ENCODE measurements at places on chromosomes 7 and 10.

- no peak for DNase-seq
Observed at GRCh38 chr7:1447551-1448244, 11.6 kb downstream of the MICALL2 start.

DNA sequence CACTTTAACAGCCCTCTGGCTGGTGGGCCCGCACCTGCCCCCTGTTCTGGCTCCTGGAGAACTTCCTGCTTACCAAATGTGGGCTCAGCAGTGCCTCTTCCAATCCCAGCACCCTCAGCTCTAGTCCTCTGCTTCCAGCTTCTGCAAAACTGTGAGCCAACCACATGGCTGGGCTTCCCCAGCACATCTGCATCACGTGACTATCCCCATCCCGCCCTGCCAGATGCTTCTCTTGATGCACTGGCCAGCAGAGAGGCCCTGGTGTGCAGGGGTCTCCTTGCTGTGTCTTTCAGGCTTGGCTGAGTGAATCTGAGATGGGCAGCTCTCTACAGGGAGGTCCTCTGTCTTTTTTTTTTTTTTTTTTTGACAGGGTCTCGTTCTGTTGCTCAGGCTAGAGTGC lies 43.8 kb upstream of the DMBT1 start:
- no peak for DNase-seq

GRCh38 chr7:32942415-32943251 lies 14.6 kb upstream of the FKBP9 start:
- peak; percentile 56 for DNase-seq

GRCh38 chr10:88245974-88246511 lies 337.1 kb downstream of the RNLS start:
- no peak for DNase-seq

GRCh38 chr7:35487841-35488240 lies 207.1 kb downstream of the HERPUD2 start:
- DNase-seq: no peak

GRCh38 chr10:4398602-4399001 lies 427.4 kb upstream of the AKR1E2 start:
- no peak for DNase-seq

- DNase-seq: no peak
Observed at GRCh38 chr10:14454206-14454605, 123.5 kb upstream of the FRMD4A start.

DNA sequence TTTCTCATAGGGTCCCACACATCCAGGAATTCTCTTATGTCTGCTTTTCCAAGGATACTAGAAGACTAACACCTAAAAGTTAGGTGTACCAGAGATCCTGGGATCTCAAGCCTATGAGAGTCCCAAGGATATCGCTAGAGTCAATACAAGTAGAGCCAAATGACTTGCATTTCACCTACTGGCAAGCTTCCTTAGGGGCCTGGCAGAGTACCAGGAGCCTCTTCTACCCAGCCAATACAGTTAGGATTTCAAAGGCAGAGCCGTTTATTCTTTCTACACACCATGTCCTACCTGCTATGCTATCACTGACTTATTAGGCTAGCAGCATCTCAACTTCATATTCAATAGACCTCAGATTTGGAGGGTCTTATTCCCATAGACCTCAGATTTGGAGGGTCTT lies 53.5 kb upstream of the UNC5B start:
- no peak for DNase-seq

All from activated CD4-positive, CD25-positive, alpha-beta regulatory T cell (primary cell).